ENCODE measurements at places on chromosomes 12 and 14.
A peak's percentile ranks its signal among the peaks of the same experiment; 100 is the strongest.

DNA sequence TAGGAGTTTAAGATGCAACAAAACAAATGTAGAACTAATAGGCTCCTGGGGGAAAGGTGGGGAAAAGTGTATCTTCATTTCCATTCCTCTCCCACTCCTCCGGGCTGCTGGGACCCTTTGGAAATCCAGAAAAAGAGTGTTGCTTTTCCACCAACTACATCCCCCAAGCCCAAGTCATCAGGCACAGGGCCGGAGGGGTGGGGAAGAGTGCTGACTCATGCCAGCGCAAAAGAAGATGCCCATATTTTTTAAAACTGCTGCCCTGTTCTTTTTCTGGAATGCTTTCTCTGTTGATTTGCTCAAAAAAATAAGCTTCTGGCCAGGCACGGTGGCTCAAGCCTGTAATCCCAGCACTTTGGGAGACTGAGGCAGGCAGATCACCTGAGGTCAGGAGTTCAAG lies 70.9 kb downstream of the TBK1 start:
- DNase-seq = no peak

DNA sequence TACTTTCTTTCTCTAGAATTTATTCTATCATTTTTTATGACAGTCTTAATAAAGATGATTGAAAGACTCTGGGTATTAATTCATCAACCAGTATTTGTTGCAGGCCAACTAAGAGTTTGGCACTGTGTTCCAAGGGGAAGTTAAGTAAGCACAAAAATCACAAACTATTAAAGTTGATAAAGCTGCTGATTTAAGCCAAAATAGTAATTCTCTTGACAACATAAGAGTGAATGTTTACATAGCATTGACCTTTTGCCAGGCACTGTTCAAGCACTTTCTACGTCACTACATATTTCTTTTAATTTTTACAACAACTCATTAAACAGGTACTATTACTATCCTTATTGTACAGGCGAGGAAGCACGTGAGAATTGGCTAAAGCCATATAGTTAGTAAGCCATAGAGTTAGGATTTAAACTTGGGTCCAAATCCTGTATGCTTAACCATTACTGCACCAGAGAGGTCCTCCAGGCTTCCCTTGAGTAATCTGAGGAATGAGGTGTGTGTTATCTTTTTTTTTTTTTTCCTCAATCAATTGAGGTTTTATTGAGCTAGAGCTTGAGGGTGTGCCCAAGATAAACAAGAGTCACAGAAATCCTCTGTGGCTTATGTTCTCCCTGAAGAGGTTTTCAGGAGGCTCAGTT lies 1009.6 kb downstream of the DIO2 start:
- DNase-seq = no peak

- DNase-seq = no peak
Measured at GRCh38 chr14:69036757-69037506, 57.8 kb upstream of the ACTN1 start.

- DNase-seq = peak; percentile 27
Measured at GRCh38 chr12:3962631-3963483, 89.7 kb upstream of the PARP11 start.

DNA sequence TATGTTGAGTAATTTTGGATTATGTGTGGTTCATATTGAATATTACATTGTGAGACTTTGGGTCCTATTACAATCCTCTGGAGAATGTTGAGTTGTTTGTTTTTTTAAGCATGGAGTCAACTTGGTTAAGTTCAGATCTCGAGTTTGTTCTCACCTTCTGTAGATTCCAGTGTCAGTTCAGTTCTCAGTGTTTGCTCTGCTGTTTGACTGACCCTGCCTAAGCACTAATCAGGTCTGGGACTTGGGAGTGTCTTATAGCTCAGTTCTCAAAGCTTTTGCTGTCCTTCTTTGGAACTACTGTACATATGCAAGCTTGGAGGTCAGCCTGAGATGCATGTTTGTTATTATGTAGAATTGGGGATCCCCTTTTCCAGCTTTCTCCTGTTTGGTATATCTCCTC lies 63.1 kb downstream of the DIP2B start:
- DNase-seq = no peak

- no peak for DNase-seq
Measured at GRCh38 chr12:54017878-54018467, 9.2 kb downstream of the HOXC8 start.

DNA sequence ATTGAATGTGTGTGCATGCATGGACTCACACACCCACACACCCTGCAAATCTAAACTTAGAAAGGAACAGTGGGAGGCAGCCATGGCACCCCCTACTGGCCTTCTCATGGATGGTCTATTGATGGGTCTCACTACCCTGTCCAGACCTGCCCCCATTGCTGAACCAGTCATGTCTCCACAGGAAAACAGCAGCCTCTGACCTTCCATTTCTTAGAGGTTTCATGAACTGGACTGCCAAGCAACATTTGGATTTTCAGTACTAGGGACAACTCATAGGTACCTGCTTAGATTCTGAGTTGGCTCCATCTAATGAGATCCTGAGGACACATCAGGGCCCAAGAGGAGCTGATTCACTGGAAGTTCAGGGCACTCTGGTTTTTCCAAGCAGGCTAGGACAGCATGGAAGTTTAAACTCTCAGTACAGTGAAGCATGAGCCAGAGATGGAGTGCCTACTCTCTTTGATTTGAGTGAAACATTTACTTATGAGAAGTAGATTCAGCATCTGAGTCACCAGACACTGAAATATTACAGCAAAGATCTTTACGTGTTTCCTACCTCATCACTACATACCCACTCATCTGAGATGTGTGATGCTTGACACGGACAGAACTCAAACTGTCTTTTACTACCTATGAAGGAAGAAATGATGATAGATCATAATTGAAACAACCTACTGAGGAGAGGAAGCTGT lies 98.9 kb upstream of the PLEKHG7 start:
- DNase-seq = no peak

DNA sequence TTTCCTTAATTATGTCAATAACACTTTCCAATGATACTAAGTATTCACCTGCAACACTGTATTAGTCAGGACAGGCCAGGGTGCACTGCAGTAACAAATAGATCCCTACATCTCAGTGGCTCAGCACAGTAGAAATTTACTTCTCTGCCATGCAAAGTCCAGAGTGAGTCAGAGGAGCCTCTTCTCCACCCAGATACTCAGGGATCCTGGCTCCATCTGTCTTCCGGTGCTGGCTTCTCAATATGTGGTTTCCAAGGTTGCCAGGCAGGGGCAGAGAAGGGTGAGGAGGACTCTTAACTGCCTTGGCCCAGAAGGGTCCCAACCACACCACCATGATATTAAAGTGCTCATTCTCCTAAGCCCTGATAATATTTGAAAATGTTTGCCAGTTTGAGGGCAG lies 47.8 kb downstream of the ADGRD1 start:
- no peak for DNase-seq

DNA sequence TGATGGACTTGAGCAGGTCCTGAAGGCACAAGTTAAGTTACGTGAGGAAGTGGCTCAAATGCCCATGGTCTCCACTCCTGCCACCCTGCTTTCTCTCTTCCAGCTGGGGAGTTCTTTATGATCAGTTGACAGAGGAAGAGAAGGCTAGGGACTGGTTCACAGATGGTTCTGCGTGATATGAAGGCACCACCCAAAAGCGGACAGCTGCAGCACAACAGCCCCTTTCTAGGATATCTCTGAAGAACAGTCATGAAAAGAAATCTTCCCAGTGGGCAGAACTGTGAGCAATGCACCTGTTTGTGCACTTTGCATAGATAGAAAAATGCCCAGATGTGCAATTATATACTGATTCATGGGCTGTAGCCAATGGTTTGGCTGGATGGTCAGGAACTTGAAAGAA lies 162.4 kb upstream of the FSCB start:
- DNase-seq = no peak

GRCh38 chr12:75137896-75138295 lies 71.7 kb downstream of the KCNC2 start:
- DNase-seq = no peak

- DNase-seq = no peak
Measured at GRCh38 chr12:76189851-76190250, 105.4 kb upstream of the NAP1L1 start.

GRCh38 chr14:65282896-65283253 lies 129.7 kb upstream of the FUT8 start:
- no peak for DNase-seq

DNA sequence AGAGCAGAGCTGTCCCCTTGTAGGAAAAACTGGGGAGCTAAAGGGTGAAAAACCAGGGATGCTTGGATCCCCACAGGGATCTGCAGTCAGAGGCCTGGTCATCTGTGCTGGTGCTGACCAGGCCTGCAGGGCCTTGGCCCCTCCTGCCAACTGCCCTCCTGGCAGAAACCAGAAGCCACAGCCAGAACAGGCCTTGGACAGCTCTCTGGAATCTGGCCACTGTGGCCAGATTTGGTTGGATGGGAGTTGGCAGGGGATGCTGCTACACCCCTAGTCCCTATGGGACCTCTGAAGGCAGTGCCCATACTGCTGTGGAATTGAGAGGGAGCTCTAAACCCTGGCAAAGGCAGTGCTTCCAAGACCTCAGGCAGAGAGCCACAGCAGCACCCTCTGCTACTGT lies 9.2 kb upstream of the GPX2 start:
- no peak for DNase-seq

DNA sequence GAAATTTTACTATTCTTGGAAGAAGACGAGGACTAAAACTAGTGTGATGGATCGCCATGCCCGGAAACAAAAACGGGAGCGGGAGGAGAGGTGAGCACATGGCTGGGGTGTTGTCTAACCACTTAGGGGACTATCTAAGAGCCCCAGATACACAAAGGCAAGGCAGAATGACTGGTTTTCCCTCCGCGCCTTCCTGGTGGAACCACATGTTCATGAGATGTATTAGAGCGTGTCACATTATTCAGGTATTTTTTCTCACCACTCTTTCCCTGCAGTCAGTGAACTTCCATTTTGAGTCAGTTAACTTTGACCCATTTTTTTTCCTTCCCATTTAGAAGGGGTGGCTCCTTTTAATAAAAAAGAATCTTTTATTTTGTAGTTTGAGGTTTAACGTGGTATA lies 68.8 kb upstream of the TRAF3 start:
- no peak for DNase-seq

GRCh38 chr14:32073537-32074189 lies 3.4 kb upstream of the ARHGAP5 start:
- DNase-seq = peak; percentile 50

DNA sequence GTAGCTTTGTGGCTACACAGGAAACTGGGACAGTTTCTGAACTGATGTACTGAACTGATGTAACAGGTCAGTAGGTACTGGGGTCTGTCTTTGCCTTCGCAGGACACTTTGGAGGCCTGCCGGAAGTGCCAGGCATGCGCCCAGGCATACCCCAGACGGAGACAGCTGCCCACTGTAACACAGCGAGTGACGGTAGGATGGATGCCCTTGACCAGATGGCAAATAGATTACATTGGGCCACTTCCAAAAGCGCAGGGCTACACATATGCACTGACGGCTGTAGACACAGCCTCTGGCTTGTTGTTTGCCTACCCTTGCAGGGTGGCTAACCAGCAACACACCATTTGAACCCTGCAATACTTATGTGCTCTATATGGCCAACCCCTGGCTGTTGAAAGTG lies 94.1 kb upstream of the TMPO start:
- no peak for DNase-seq

- no peak for DNase-seq
Measured at GRCh38 chr14:104708606-104709268, 15.3 kb upstream of the ADSS1 start.

DNA sequence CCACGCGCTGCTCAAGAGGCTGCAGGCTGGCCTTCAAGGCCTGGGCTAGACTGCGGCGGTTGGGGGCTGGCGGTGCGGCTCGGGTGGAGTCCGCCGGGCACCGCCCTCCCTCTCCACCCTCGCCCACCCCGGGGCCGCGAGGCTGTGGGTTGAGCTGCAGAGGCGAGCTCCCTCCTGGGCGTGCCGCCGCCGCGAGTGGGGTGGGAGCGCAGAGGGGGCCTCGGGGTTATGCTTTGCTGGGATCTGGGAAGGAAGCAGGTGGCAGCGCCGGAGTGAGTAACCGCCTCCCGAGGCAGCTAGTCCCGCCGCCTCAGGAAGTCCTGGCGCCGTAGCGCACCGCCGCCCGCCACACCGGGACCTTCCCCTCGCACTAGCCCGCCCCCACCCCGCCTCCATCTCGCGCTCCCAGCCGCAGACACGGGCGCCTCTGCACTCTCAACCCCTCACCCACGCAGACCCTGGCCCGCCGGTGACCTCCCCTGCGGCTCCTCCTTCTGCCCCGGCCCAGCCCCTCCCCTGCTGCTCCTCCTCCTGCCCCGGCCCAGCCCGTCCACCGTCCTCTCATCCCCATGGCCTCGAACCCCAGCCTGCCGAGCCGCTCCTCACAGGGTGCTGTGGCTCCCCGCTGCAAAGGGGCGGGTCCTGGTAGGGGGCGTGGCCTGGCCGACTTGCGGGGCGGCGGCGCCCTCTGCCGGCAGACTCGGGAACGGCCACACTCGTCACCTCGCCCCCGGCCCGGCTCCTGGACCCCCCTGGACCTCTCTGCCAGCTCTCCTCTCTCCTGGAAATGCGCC lies 16.6 kb downstream of the TAMALIN start:
- DNase-seq = no peak

- DNase-seq = no peak
Measured at GRCh38 chr12:5295996-5296395, 135.9 kb upstream of the NTF3 start.

- no peak for DNase-seq
Measured at GRCh38 chr14:41137741-41138140, 468.9 kb upstream of the LRFN5 start.

GRCh38 chr12:91704446-91704845 lies 441.2 kb downstream of the BTG1 start:
- DNase-seq = no peak

DNA sequence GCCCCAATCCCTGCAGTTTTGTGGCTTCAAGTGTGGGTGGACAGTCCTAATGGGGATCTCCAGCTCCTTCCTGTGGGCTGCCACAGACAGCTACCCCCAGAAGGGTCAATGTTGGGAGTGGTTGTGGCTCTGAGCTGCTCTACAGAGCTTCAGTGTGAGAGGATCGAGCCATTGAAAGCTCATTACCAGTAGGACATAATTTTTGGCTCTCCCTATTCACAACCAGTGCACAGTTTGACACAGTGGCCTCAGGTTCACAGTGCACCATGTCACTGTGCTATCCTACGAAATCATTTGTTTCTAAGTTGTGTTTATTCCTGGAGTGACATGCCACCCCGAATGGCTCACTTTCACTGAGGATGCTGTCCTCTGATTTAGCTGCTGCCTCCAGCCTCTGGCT lies 22.8 kb downstream of the TMBIM6 start:
- no peak for DNase-seq

GRCh38 chr12:95547522-95548055 lies 3.7 kb downstream of the USP44 start:
- no peak for DNase-seq

GRCh38 chr14:33390335-33390734 lies 451.7 kb downstream of the NPAS3 start:
- DNase-seq = no peak
